NCI-H1930 (cell line): ENCODE measurements at places on chromosomes 3 and 15.

- DNase-seq: no peak
Measured at GRCh38 chr15:67173005-67173404, 81.5 kb downstream of the AAGAB start.

GRCh38 chr15:91947293-91947679, 93.8 kb downstream of the SLCO3A1 start:
- no peak for DNase-seq

DNA sequence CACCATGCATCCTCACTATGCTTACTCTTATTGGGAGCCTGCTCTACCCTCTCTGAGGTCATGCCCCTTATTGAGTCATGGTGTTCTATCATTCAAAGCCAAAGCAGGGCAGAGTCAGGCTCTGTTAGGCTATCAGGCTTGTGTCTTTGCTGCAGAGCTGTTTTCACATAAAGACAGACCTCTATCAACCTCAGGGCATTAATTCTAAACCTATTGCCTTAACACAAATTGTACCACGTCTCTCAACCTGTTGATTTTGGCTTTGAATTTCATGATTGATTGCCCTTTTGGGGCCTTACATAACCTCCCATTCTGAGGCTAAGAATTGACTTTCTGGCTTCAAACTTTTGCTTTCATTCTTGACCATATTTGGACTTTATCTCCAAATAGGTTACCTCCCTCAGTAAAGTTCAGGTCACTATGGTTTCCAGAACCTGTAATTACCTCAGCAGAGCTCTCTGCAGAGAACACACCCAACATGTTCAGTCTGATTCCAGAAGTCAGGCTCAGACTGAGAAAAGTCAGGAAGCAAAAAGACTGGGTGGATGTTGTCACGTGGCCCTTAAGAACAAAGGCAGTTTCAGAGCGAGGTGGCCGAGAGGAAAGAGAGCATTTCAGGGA, 221.4 kb upstream of the NANOGP8 start:
- DNase-seq: no peak

DNA sequence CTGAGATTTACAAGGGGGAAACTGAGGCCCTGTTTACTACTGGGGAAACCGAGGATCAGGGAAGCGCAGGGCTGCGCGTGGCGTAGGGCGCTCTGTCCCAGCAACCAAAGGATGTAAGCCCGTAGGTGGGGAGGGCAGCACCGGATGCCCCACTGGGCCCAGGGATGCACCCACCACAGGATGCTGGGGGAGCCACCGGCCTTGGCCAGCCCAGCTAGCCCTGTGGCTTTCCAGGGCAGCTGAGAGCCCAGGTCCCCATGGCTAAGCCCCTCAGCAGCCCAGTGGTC, 33.4 kb downstream of the RPN1 start:
- no peak for DNase-seq

- no peak for DNase-seq
Measured at GRCh38 chr3:63351159-63352007, 73.3 kb downstream of the SYNPR start.

- no peak for DNase-seq
Measured at GRCh38 chr15:48721061-48721810, 75.7 kb upstream of the FBN1 start.

DNA sequence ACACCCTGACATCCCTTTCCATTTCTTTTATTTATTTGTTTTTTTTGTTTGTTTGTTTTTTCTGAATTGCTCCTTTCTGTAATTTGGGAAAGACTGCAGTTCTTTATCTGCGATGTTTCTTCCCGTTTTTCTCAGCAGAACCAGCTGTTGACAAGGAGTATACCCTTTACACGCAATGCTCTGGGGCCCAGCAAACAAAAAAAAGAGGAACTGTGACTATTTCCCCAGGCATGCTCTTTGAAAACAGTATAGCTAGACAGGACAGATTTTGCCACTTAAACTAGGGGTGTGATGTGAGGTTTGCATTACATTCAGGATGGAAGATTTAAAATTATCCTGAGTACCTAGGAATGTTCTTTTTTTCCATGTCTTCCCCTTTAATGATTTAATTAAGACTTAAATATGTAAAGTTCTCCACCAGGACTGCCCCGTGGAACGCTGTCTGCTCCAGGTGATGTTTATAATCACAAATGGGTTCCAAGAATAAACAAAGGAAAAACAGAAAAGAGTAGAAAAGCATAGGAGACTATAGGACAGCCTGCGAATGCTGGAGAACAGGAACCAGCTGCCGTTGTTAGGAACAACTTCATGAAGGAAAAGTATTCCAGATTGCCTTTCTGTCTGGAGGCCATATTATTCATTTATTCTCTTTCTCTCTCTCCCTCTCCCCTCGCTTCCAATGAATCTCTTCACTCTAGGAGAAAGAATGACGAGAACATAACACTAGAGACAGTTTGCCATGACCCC, 43.3 kb downstream of the TGFBR2 start:
- no peak for DNase-seq

- no peak for DNase-seq
Measured at GRCh38 chr3:37594873-37595783, 266.6 kb upstream of the CTDSPL start.

- DNase-seq: no peak
Measured at GRCh38 chr3:7683426-7683825, 818.2 kb upstream of the LMCD1 start.
